ENCODE measurements at places on chromosomes 4 and X. TPM values are rescaled to one million over a fixed set of nuclear protein-coding genes. Genes with fewer than 3 reads are reported as not detected.

DNA sequence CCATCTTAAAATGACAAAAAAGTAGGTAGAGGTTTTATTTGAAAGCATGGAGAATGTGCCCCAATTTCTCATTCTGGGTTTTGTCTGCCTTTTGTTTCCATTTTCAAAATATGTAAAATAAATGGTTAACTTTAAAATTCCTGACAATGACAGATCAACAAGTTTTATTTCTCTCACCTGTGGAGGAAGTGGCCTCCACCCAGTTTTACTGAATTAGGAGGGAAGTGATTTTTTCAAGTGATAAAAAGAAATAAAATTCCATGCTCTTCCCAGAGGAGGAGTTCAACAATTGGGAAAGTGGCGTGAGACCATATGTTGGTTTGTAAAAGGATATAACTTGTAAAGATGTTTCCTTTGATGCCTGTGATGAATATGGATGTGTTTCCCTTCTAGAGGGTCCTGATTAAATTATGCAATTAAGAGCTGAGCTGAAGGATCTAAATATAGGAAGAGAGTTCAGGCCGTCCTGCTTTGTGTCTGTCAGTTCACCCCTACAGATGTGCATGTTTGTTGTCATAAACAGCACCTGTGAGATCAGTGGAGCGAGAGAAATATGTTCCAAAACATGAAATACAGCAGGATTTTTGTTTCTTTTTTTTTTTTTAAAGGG, 19.5 kb downstream of the SMAD1 start:
- DNase-seq = no peak

DNA sequence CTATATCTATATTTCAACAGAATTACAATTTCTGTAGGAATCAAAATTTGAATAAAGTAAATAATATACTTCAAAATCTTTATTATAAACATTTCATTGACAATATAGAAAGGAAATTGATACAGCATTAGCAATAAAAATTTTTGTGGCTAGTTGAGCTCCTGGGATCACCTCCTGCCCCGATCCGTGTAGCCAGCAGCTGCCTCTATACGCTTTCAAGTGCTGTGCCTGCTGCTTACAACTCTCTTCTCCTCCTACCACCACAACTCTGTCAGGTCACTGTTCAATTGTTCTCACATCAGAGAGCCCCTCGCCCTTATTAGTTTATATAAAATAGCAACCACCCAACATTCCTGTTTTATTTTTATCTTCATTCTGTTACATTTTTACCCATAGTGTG, 27.6 kb downstream of the INPP4B start:
- DNase-seq = no peak

- DNase-seq = peak; percentile 1
Observed at GRCh38 chr4:40845154-40845835, 95.5 kb downstream of the NSUN7 start.

DNA sequence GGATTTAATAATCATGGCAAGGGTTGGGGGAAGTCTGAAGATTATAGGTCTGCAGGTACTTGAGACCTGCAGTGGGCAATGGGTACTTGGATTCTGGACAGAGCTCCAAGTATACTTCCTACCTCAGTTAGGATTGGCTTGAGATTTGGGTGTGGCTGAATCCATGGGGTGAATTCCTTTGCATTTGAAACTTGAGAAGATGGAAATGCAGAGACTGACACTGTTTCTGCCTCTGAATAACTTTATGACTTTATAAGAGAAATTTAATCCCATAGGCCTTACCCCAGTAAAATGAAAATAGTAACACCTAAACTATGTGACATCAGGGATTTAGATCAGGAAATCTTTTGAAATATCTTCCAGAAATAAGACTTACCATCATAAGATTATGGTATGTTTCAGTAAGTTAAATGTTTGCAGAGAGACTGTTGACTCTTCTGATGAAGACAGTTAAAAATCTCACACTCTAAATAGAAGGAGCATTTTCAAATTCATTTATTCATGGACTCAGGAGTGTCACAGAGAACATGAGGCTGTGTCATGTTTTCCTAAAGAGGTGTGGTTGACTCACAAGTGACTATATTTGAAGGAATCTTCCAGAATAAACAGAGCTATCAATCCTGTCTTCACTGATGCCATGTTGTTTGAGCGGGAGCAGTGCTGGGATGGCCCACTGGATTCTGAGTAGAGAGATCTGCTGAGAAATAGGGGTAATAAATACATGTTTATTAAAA, 513.5 kb upstream of the NR3C2 start:
- no peak for DNase-seq

GRCh38 chr4:174629265-174629664, 107.0 kb upstream of the HPGD start:
- DNase-seq = no peak

GRCh38 chrX:41184312-41184711, 99.1 kb downstream of the USP9X start:
- DNase-seq = no peak

GRCh38 chrX:118795528-118796280, 27.9 kb upstream of the ZCCHC12 start:
- no peak for DNase-seq

GRCh38 chr4:137510557-137511265, 21.6 kb downstream of the PCDH18 start:
- no peak for DNase-seq

GRCh38 chr4:20983763-20984575, 283.7 kb downstream of the PACRGL start:
- no peak for DNase-seq

- no peak for DNase-seq
Observed at GRCh38 chr4:140705625-140706275, 50.4 kb downstream of the TBC1D9 start.

- DNase-seq = no peak
Observed at GRCh38 chrX:72107320-72107719, 24.4 kb downstream of the RTL5 start.

PWWP3B gene
- total RNA-seq = 0.48 TPM

PTCHD1 gene
- 0.19 TPM for total RNA-seq

TMPRSS11D gene
- not detected for total RNA-seq

ADH1B gene
- 2,315 TPM for total RNA-seq

Measured in mesenteric fat pad (tissue), 1 donor.